Uterus (tissue), 4 donors: ENCODE measurements at places on chromosomes 7 and 10. TPM values are rescaled to one million over a fixed set of nuclear protein-coding genes. Genes with fewer than 3 reads are reported as not detected.

- peaks cover 7% of the 10 kb centered on the region for H3K4me1 ChIP-seq
- no peaks in the 10 kb centered on the region for H3K27me3 ChIP-seq
These were observed 568.5 kb downstream of the PTPRN2 start for GRCh38 chr7:158018971-158019645.

- H3K4me1 ChIP-seq: no peaks in the 10 kb centered on the region
- no peaks in the 10 kb centered on the region for H3K36me3 ChIP-seq
- H3K27ac ChIP-seq: no peak overlapping the region
These were observed 201.6 kb upstream of the FZD8 start for GRCh38 chr10:35843524-35844181.

DNA sequence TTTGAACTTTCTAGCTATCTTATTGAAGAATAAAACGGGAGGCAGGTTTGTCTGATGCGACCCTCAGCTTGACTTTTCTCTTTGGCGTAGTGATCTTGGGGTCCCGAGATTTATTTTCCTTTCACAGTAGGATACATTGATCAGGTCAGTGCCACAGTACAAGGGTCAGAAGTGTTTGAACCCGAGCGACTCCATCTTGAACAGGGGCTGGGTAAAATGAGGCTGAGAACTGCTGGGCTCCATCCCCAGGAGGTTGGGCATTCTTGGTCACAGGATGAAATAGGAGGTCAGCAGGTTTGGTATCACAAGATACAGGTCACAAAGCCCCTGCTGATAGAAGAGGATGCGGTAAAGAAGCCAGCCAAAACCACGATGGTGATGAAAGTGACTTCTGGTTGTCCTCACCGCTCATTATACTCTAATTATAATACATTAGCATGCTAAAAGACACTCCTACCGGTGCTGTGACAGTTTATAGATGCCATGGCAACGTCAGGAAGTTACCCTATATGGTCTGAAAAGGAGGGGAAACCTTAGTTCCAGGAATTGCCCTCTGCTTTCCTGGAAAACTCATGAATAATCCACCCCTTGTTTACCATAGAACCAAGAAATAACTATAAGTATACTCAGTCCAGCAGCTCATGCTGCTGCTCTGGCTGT lies 3.0 kb upstream of the TECPR1 start:
- no peaks in the 10 kb centered on the region for H3K36me3 ChIP-seq
- H3K27ac ChIP-seq: no peak overlapping the region
- H3K4me1 ChIP-seq: no peaks in the 10 kb centered on the region
- no peak for DNase-seq
- no peak overlapping the region for H3K4me3 ChIP-seq
- H3K27me3 ChIP-seq: no peaks in the 10 kb centered on the region

DNA sequence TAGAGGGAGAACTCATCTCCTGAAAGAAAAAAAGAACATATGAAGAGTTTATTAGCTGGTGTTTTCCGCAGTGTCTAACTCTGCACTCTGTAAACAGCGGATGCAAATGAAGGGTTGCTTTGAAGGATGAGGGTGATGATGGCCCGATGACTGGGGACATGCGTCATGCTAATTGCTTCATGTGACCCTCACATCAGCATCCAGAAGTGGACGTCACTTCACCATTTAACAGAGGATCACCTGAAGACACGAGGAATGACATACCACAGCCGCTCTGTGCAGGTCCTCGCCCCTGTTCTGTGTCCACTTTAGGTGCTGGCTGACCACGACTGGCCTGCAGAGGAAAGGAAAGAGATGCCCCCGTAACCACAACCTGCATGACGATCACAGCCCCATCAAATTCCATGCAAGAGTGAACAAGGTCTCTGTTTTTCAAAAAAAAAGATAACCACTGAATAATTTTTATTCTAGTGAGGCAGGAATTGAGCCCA lies 82.9 kb downstream of the KLF6 start:
- no peak overlapping the region for H3K4me3 ChIP-seq
- no peaks in the 10 kb centered on the region for H3K36me3 ChIP-seq
- H3K27me3 ChIP-seq: no peaks in the 10 kb centered on the region
- H3K4me1 ChIP-seq: no peaks in the 10 kb centered on the region
- no peak overlapping the region for H3K27ac ChIP-seq
- no peak for DNase-seq

BLNK gene
- 3.9 TPM for total RNA-seq

SFTPA1 gene
- 0.95 TPM for total RNA-seq
